ENCODE measurements at places on chromosomes 1 and 21. TPM values are rescaled to one million over a fixed set of nuclear protein-coding genes. Genes with fewer than 3 reads are reported as not detected.

DNA sequence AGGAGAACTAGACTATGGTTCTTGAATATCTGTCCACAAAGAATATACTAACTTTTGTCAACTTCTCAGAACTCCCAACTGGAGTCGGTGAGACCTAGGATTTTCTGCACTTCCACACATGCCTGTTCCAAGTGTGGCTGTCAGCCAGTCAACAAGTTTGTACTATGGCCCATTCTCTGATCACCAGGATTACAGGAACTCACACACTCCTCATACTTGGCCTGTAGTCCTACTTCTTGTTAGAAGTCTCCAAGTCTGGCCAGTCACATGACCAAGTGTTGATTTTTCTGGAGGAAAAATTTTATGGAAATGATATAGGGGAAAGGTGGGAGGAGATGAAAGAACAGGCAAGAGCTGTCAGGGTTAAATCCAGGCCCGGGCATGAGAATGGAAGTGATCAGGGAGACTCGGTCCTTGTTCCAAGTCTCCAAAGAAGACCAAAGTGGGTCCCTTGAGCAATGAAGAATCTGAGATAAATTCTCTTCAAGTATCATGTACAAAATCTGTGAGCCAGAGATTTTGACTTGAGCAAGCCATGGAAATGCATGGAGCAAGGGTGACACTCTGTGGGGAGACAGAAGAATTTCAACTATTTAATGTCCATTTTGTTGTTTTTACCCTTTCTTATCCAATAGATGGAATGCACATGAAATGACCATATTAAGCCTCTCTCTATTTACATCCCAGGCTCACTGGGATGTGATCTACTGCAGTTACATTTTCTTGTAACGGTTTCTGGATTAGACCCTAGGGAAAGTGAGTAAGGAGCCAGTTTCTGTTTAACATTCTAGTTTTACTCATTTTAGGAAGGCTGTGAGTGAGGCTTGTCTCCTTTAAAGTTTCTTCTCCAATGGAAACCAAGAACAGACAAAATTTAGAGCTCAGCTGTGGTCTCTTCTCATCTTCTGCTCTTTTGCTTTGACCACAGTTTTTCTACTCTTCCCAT lies 320.9 kb downstream of the ASTN1 start:
- DNase-seq = no peak
- H3K36me3 ChIP-seq = no peaks in the 10 kb centered on the region
- H3K4me3 ChIP-seq = no peak overlapping the region
- no peaks in the 10 kb centered on the region for H3K4me1 ChIP-seq

DNA sequence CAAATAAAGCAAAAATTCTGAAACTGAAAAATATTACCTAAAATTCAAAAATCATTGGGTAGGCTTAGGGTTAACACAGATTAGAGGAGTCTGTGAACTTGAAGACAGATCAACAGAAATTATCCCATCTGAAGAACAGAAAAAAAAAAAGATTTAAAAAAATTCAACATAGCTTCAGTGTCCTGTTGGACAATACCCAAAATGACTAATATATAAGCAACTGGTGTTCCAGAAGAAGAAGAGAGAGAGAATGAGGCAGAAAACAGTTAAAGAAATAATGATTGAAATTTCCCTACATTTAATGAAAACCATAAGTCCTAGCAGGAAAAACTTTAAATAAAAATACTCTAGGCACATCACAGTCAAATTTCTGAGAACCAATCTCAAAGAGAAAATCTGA lies 31.5 kb downstream of the TMCO1 start:
- no peaks in the 10 kb centered on the region for H3K27me3 ChIP-seq
- peaks cover 30% of the 10 kb centered on the region for H3K36me3 ChIP-seq
- H3K27ac ChIP-seq = peak overlapping the region; percentile 61

DNA sequence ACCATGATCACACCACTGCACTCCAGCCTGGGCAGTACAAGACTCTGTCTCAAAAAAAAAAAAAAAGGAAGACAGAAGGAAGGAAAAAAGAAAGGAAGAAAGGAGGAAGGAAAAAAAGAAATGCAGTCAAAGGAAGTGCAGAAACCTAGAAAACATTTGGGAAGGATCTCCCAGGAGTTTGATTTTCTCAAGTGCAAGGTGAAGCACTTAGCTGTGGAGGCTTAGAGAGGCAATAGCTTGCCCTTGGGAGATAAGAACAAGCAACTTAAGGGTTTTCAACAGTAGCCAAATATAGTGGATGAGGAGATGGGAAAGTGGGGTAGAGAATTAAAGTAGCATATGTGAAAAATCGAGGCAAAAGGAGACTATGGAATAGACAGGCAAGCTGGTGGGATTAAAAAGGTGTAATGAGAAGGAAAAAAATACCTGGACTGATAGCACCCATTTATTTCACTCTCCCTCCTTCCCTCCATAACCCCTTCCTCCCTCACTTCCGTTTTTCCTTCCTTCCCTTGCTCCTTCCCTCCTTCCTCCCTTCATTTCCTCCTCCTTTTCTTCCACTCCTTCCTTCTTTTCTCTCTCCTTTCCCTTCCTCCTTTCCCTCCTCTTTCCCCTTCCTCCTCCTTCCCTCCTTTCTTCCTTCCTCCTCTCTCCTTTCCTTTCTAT lies 6.8 kb upstream of the FAM89A start:
- no peak overlapping the region for H3K4me3 ChIP-seq
- DNase-seq = no peak
- H3K27ac ChIP-seq = no peak overlapping the region
- peaks cover 3% of the 10 kb centered on the region for H3K36me3 ChIP-seq

DNA sequence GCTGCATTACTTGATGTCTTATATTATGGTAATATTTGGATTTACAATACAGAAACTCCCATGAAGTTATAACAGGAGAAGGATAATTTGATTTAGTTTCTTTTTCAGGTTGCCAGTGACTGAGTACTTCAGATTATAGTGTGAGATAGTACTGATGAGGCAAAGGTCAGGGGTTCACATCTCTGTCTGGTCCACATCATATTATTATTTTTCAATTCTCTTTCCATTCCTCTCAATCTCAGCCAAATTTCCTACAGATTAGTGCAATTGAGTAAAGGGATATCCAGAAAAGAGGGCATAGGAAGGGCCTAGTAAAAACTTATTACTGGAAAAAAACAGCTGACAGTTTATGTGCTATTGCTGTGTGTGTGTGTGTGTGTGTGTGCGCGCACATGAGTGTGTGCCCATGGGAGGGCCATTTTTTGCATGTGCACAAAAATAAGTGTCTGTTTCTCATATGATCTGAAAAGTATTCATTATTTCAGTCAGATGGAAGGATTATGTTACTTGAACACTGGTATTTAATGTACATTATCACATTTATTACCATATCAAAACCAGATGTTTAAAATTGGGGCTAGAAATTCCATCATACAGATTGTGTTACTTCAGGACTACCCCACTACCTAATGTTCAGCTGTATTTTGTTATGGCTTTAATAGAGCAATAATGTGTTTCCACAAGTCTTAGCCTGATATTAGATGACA lies 78.3 kb upstream of the KCNK2 start:
- no peaks in the 10 kb centered on the region for H3K27me3 ChIP-seq
- no peak overlapping the region for H3K27ac ChIP-seq
- DNase-seq = no peak

GRCh38 chr1:209723756-209724693 lies 19.4 kb downstream of the HSD11B1 start:
- H3K4me3 ChIP-seq = peak overlapping the region; percentile 83
- H3K27ac ChIP-seq = peak overlapping the region; percentile 85
- no peaks in the 10 kb centered on the region for H3K27me3 ChIP-seq
- no peaks in the 10 kb centered on the region for H3K36me3 ChIP-seq
- H3K4me1 ChIP-seq = peaks cover 27% of the 10 kb centered on the region

ANGPTL7 gene
- not detected for total RNA-seq

CRABP2 gene
- 0.44 TPM for total RNA-seq

HAO2 gene
- not detected for total RNA-seq

PDE4B gene
- total RNA-seq = 31.9 TPM
